ENCODE measurements at places on chromosomes 5 and 9. TPM values are rescaled to one million over a fixed set of nuclear protein-coding genes. Genes with fewer than 3 reads are reported as not detected.
A peak's percentile ranks its signal among the peaks of the same experiment; 100 is the strongest.

Gene LCN9
- not detected for total RNA-seq

GRCh38 chr9:86328156-86328555 is 26.1 kb downstream of the TUT7 start:
- no peak for DNase-seq

GRCh38 chr5:149365418-149365817 is 7.6 kb downstream of the PCYOX1L start:
- DNase-seq, result no peak

GRCh38 chr5:62354028-62354874 is 48.2 kb downstream of the KIF2A start:
- DNase-seq, result no peak

Gene ADAMTS2
- total RNA-seq, result 13.0 TPM

Gene KIF12
- total RNA-seq, result 4.8 TPM

DNA sequence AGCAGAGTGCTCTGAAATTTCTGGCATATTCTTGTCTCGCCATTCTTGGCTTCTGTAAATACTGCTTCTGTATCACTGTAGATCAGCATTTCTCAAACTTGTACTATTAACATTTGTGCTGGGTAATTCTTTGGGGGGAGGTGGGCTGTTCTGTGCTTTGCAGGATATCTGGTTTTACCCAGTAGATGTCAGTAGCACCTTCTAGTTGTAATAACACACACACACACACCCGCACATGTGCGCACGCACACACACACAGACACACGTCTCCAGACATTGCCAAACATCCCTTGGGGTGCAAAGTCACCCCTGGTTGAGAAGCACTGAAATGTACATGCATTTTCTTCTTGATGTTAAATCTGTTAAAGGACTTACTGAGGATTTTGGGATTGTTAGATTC is 304.1 kb downstream of the MAT2B start:
- no peak for DNase-seq

Gene TPRN
- total RNA-seq, result 17.8 TPM

Gene ZFP2
- total RNA-seq, result 2.0 TPM

GRCh38 chr5:1522601-1523479 is 920 bp downstream of the LPCAT1 start:
- DNase-seq, result peak; percentile 50

GRCh38 chr9:117354997-117355396 is 59.9 kb downstream of the ASTN2 start:
- DNase-seq, result no peak

GRCh38 chr9:19431361-19432171 is 22.8 kb downstream of the ACER2 start:
- no peak for DNase-seq
